ENCODE measurements at places on chromosomes 13 and 19.

- DNase-seq, result peak; percentile 38
These were observed 297.3 kb downstream of the ZNF536 start for GRCh38 chr19:30669329-30670010.

GRCh38 chr13:35349673-35350278 is 126.7 kb downstream of the MAB21L1 start:
- DNase-seq, result no peak

- DNase-seq, result no peak
These were observed 173.9 kb downstream of the FOXO1 start for GRCh38 chr13:40492511-40492910.

GRCh38 chr13:21938168-21938567 is 267.3 kb downstream of the FGF9 start:
- DNase-seq, result no peak

GRCh38 chr19:12611361-12611699 is 610 bp downstream of the ZNF791 start:
- no peak for DNase-seq

- DNase-seq, result no peak
These were observed 63.4 kb upstream of the TNFRSF19 start for GRCh38 chr13:23506807-23507291.

GRCh38 chr19:535017-535835 is 3.7 kb downstream of the CDC34 start:
- no peak for DNase-seq

DNA sequence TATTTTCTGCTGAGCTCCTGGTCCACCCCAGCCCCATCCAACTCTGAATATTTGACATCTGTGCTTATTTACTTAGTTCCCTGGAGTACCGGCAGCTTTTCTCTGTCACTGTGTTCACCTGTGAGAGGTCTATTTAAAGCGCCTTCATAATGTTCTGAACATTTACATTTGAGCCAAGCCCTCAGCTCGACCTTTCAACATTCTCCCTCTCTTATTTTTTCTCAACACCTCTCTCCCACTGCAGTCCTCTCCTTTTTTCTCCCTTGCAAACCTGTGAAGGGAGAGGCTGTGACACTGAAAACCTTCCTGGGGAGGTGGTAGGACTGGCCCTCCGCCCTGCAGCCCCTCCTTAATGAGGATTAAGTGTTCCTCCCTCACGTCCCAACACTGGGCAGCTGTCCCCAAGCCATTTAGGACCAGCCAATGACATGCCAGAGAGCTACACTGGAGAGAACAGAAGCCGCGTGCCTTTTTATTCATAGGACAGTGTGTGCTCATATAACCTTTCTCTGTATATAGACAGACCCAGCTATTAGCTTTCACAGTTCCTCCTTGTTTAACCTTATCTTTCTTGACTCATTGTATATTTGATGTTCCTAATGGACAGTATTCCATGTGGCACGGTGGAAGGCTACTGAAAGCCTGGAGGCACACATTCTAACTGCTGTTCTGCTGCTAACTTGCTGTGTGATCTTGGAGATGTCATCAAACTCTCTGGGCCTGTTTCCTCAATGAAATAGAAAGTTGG is 134.8 kb downstream of the NUFIP1 start:
- no peak for DNase-seq

- no peak for DNase-seq
These were observed 85.8 kb downstream of the RAB20 start for GRCh38 chr13:110475550-110476219.

DNA sequence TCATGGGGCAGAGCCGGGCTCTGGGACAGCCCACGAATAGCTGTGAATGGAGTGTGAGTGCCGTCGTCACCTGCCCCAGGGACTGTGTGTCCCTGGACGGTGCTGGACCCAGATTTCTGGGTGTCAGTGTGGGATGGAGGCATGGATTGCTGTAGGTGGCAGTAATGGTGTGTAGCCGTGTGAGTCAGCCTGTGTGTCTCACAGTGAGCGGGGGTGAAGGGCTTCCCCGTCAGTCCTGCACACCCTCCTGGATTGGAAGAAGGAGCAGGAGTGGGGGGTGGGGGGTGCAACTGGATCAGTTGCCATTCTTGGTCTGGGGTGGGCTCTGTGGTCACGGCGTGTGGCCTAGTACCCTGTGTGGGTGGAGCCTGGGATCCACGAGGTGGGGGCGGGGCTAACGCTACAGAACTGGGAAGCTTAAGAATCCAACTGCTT is 6.5 kb upstream of the LTBP4 start:
- no peak for DNase-seq

- no peak for DNase-seq
These were observed 33.2 kb downstream of the CHST8 start for GRCh38 chr19:33654840-33655508.

GRCh38 chr13:105984236-105984635 is 551.2 kb downstream of the EFNB2 start:
- DNase-seq, result no peak

DNA sequence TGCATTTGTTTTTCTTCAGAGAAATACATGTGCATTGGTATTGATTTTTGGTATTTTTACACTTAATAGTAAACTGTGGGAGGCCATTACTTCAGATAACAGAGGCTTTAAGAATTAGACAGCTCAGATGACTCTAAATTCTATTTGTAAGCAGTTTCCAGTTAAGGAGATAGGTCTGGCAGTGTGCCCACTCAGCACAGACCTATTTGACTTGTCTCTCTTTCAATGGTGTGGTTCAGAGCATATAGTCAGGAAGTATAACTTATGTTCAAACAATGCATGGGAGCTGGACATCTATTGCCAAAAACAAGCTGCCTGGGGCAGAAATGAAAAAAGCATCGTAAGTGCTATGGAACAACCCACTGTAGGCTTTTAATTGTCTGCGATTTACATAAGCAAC is 370.7 kb downstream of the HS6ST3 start:
- DNase-seq, result no peak

DNA sequence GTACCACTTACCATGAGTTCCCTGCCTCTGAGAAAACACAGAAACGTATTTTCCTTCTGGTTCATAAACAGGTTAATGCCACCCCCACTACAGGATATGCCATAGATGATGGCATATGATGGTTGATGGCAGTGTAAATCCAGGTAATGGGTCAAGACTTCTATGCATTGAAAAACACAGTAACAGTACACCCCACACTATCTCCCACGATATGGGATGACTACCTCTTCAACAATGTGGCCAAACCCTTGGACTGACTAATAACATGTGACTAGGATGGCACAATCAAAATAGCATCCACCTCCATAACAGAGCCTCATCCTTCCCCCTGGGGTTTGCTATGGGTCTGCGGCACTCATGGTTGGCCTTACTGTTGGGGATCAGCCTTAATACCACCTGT is 22.0 kb downstream of the ZNF235 start:
- no peak for DNase-seq

DNA sequence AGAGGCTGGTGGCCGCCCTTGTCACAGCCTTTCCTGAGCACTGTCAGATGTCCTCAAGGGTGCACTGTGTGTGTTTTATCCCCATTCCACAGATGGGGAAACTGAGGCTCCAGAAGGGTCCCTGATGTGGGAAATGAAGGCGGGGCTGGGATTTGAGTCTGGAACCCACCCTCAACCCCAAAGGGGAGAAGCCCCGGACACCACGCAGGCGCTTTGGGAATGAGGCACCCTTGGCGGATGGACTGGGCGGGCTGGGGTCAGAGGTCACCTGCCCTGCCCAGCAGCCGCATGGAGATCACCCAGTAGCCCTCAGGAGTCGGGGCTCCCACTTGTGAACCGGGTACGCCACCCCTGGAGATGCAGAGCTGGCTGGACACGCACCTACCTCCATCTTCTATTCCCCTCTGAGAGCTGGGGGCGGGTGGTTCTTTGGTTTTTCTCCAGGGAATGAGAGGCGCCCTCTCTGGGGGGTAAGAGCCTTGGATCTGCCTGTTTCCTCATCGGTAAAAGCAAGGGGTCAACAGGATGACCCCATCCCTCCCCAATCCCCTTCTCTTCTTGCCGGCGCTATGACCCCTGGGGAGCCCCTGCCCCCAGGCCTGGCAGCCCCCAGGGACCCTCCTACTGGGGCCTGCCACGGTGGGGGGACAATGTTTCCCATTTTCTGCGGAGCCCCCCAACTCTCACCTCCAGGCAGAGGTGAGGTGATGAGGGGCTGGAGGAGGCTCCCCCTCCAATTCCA is 8.3 kb upstream of the ONECUT3 start:
- DNase-seq, result no peak

DNA sequence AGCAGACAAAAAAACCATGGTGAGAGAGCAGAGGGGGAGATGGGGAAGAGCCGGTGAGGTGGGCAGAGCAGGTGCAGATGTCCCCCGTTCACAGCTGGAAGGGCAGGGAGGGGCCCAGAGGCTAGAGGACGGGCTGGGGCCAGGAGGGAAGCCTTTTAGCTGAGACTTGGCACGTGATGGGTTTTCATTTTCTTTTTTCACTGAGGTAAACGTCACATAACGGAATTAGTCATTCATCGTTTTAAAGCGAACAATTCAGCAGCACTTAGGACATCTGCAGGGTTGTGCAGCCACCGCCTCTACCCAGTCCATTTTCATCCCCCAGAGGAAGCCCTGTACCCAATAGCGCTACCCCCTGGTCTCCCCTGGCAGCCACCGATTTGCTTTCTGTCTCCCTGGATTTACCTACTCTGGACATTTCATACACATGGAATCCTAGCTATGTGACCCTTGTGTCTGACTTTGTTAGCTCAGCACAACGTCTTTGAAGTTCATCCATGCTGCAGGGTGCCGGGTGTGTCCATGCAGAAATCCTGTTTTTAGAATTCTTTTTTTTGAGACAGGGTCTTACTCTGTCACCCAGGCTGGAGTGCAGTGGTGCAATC is 16.0 kb upstream of the EMC10 start:
- DNase-seq, result peak; percentile 11

DNA sequence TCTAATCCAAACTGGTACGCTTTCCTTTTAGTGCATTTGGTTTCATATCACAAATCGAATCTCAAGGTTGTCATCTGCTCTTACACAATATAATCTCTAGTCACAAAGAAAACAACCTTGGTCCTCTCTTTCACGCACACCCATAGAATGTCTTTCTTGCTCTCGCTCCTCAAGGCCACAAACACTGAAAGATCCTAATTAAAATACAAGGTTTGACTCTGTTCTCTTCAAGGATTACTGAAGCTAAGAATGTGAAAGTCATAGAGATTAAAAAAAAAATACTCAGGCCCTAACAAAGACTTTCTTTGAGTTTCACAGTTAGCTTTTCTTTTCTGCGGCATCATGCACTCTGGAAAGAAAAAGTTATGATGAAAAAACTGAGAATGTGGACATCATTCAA is 891.5 kb downstream of the EFNB2 start:
- no peak for DNase-seq

DNA sequence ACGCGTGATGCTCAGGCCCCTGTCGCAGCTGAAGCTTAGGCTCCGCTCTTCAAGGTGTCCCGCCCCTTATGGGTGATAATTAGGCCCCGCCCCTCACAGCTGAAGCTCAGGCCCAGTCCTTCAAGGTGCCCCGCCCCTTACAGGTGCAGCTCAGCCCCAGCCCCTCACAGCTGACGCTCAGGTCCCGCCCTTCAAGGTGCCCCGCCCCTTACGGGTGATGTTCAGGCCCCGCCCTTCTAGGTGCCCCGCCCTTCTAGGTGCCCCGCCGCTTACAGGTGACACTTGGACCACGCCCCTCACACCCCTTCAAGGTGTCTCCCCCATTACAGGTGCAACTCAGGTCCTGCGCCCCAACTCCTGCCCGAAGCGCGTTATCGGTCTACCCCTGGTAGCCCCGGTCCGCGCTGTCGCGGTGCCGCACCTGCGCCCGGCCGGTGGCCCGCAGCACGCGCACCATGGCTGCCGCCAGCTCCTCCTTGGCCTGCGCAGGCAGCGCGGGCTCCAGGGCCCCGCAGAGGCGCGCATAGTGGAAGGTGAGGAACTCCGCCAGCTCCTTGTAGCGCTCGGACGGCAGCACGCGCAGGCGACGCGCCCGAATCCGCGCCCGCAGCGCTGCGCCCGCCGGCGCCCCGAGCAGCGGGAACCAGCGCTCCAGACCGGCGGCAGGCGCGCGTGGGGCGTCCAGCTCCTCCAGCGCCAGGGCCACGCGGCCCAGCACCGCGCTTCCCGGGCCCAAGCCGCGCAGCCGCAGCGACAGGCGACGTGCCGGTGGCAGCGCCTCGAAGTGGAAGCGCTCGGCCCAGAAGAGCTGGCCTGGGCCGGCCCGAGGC is 7.3 kb downstream of the RASAL3 start:
- no peak for DNase-seq

- no peak for DNase-seq
These were observed 721.9 kb upstream of the SLC10A2 start for GRCh38 chr13:103788061-103788652.

GRCh38 chr19:38032951-38033350 is 125.9 kb downstream of the SIPA1L3 start:
- DNase-seq, result no peak

DNA sequence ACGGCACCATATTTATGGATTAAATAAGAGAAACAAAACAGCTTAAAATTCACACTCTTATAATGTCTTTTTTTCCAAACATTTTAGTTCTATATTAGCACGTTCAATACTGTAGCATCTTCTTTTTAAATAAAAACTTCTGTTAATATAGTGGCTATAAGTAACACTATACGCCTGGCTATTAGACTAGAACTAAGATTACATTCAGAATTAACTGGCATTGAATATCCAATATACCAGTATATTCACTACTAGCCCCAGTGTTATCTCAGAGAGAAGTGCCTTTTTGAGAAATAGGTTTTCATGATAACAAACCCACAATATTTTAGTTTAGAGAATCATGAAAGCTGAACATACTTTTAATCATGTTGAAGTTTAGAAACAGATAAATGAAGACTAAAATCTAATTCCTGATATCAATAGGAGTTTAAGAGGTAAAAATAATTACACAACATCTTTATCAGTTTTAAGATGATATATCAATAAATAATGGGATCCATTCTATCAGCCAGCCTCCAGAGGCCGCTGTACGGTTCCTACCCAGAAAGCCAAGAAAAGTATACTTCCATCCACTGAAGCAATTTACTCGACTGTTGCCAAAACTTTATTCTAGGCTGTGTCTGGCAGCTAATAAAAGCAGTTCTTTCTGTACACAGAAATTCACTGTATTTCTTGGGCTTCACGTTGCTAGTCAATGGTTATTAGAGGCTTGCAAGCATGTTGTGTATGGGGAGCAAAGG is 1113.4 kb upstream of the MIR17HG start:
- DNase-seq, result no peak

DNA sequence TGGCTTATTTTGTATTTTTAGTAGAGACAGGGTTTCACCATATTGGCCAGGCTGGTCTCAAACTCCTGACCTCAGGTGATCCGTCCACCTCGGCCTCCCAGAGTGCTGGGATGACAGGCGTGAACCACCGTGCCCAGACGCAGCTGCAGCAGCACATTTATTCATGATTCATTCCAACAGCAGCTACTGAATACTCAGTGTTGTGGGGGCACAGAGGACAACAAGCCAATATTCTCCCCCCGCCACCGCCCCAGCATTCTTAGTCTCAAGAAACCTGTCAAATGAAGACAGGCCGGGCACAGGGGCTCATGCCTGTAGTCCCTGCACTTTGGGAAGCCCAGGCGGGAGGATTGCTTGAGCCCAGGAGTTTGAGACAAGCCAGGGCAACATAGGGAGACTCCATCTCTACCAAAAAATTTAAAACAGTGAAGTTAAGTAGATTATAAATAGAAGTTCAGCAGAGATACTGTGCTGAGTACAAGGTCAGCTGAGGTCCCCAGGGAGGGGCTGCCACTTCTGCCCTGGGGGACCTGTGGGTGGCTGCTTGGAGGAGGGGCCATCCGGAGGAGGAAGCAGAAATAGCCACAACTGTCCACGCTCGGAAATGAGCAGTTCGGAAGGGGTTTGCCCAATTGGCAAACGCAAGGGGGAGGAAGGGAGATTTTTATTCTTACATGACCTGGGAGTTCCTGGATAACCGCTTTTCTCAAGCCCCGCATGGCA is 4.3 kb downstream of the DOT1L start:
- DNase-seq, result no peak
